Activated T-cell treated with anti-CD3 and anti-CD28 coated beads, Interleukin-2, amount 50 U/mL, for 48 hours (primary cell): ENCODE measurements at places on chromosomes 2 and 18.
A peak's percentile ranks its signal among the peaks of the same experiment; 100 is the strongest.

GRCh38 chr2:219426534-219427136, 8.0 kb upstream of the SPEG start:
- DNase-seq = no peak

DNA sequence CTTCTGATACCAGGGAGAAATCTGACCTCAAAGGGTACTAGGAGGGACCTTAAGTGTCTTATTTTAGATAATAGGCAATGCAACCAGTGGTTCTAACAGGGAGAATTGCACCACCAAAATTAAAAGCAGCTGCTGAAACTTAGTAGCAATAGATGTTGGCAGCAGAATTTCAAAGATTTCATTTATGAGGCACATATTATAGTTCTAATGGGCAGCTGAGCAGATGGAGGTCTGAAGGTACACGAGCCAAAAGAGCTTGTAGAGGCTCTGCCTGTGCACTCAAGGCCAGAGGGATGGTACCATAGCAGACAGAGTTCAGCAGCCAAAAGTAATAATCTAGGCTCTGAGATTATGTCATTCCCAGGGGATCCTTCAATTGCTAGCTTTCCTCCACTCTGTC, 87.3 kb upstream of the NCKAP5 start:
- no peak for DNase-seq

DNA sequence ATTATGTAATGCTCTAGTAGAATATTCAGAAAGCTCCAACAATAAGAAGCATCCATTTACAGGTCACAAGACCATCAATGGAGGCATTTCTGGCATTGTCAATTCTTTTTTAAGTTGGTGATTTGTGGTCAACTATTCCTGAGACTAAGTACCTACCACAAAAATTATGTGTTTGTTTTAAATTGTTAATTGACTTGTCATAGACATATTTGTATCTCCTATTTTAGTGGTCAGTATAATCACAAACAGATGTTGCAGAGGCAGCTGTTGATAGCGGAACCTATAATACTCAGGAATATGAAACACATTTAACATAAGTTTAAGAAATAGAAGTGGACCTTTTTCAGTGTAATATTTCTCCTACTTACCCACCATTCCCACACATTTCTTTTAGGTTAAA, 430.1 kb downstream of the CCDC85A start:
- DNase-seq = no peak

- no peak for DNase-seq
These were observed 221.5 kb downstream of the EPHA4 start for GRCh38 chr2:221350616-221351015.

DNA sequence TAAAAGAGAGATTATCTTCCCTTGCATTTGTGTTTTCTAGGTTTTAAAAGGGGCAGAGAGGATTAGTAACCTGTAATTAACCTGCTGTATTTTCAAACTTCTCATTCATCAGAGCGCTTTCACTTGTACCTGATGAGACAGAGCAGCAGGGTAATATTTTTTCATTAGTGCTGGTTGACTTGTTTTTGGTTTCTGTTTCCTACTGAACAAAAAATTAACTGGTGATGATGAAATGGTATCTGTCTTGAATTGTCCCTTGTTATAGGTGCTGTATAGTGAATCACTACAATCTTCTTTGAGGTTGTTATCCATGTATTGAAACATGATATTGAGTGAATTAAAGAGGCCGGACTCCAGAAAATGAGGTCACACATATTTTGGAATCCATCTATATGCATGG, 37.9 kb downstream of the CDH20 start:
- no peak for DNase-seq

DNA sequence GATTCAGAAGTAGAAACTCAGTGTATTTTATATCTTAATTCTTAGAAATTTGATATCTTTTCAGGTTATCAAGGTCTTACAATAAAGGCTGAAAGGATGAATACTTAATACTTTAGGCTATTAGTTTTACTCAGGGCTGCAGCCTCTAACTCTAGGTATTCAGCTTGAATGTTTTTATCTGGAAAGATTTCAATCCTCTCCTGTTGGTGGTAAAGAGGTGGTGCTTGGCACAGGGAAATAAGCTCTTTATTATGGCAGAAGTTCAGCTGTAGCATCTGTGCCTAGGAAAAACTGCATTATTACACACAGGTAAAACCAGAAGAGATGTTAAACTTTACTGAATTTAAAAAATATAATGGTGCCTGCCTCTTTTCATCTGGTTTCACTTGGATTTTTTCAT, 11.1 kb downstream of the ACVR2A start:
- no peak for DNase-seq

DNA sequence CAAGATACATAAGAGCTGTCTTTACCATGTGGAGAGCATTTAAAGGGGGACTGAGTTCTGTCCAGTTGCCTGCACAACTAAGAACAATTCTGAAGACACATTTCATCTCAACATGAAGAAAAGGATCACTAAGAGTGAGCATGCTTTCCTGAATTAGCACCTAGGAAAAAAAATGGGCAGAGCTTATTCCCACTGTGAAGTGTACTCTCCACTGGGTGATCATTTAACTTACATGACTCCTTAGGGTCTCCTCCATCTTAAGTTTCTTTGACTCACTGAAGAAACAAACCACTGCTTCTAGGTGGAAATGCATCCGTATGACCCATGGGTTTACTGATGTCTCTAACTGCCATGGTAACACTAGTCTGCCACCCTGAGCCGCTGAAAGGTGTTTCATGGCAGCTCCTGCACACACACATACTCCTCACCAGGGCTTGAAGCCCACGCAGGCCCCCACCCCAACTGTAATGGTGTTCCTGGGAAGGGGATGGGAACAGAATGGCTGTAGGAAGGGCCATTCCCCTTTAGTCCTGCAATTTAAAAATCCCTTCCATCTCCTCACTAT, 27.1 kb downstream of the HDLBP start:
- DNase-seq = no peak

DNA sequence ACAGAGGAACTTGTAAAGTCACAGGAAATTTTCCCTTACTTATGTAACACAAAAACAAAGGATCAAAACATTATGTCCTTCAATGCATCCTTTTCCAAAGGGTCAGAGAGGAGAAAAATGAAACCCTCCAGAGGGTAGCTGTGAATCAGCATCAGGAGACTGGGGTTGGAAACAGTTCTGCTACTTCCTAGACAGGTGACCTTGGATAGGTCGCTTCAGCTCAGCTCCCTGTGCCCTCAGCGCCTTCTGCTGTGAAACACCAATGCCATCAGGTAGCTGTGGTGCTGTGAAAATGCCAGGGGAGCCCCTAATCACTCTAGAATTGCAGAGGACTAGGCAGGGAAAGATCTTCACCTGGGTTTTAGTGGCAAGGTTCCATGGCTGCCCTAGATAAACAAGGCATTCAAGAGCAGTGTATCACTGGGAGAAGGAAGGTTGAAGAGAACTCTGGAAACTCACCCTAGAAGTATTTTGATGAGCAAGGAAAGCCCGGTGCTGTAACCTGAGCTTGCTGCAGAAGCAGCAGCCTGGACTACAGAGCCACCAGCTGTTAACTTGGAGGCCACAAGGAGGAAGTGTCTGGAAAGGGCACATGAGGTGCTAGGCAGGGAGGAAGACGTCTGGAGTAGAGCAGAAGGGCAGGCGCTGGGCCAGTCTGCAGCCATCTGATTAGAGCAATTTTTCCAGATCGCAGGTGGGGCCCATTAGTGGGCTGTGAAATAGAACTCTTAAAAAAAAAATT, 100.7 kb upstream of the MCFD2 start:
- DNase-seq = no peak

DNA sequence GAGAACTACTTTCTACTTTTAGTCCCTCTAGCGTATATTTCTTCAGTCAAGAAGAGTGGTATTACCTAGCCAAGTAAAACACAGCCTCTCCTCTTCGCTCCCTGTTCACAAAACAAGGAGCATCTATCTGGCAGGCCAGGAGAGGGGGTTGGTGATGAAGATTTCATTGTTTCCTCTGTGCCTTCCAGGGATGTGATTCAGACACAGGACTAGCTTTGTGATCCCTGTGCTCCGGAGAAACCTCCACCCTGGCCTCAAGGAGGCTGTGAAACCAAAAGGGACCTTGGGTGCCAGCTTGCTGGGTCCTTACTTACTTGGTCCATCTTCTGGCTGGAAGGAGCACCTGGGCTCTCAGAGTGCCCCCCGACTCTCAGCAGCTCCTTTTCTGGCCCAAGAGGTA, 5.7 kb downstream of the RHOB start:
- DNase-seq = no peak

- no peak for DNase-seq
These were observed 28.9 kb downstream of the EIPR1 start for GRCh38 chr2:3348767-3349166.

DNA sequence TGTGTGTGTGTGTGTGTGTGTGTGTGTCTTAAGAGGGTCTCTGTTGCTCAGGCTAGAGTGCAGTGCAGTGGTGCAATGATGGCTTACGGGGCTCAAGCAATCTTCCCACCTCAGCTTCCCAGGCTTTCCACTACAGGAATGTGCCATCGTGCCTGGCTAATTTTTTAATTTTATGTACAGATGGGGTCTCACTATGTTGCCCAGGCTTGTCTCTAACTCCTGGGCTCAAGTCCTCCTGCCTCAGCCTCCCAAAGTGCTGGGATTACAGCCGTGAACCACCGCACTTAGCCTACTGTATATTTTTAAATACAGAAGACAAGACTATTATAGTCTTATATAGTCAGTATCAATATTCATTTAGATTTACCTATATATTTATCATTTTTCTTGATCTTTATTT, 220.1 kb upstream of the STON1 start:
- no peak for DNase-seq

DNA sequence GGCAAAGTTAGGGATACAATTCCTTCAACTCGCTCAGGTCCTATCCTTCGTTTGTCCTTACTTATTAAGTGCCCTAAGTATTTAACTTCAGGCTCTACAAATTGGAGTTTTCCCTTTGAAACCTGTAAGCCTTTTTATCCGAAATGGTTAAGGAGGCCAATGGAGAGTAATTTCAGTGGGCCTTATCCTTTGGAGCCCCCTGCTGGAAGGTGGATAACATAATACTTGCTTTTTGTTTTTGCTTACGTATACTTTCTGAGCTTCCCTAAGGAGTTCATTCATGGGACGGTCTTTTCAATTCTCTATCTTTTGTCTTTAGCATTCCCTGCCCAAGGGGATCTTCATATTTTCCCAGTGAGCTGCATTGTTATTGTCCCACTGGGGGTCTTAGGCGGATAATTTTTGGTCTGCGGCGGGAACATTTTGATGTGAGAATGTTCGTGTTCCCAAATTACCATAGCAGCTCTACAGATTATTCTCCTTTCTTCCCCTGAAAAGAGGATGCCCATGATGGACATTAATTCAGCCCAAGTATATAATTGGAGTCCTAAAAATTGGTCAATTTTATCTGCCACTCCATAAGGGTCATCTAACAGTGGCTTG, 34.4 kb upstream of the TRAPPC8 start:
- peak; percentile 25 for DNase-seq

- no peak for DNase-seq
These were observed 15.1 kb upstream of the RIOK3 start for GRCh38 chr18:23438046-23438377.

DNA sequence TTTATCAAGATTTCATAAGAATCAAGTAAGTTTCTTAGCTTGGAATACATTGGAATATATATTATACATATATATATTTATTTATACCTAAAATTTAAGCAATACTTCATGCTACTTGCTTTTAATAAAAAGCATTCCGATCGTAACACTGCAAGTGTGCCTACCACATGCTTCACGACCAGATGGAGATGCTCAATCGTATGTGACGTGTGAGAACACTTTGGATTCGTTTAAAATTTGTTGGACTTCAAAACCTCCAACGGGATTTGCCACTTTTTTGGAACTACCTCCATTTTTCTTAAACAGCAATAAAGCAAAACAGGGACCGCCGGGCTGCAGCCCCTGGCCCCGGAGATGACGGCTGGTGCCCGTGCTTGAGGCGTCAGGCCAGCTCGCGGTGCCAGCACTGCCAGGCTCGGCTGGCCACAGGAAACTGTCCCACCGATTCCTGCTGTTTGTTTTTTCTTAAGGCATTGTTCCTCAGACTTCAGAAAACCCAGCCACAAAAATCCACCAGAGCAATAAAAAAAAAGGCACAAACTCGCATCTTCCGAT, 204.1 kb downstream of the TWIST2 start:
- DNase-seq = no peak

- DNase-seq = no peak
These were observed 546.4 kb upstream of the SOX11 start for GRCh38 chr2:5145801-5146200.

GRCh38 chr2:240170354-240170735, 29.9 kb upstream of the OTOS start:
- DNase-seq = no peak

DNA sequence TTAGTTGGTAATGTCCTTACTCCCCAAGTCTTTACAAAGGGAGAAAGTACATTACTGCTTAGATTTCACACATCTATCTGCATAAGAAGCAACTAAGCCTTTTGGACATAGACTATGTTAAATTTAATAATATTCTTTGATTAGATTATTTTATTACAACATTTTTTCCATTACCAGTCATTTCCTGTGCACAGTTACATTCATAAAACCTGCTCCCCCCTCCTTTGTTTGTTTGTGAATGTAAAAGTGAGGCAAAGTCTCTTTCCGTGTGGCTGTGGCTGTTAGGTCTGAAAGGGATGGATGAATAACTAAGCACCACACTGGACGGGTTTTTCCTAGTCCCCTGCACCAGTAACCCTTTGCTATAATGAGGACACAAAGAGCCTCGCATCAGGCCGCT, 9.6 kb downstream of the PTGR3 start:
- no peak for DNase-seq

- no peak for DNase-seq
These were observed 227.4 kb downstream of the DCC start for GRCh38 chr18:52567360-52567759.

DNA sequence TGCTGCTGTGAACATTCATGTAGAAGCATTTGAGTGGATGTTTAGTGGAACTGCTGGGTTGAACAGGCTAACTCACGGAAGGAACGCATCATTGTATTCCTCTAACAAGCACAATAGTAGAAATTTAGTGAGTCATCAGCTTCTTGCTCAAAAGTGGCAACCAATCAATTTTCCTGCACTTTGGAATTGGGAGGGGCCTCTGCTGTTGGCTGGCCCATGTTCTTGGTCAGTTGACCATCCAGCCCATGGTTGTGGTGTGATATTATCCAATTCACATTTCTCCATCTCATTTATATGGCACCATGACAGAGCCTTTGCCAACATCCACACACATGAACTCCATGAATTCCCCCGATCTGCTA, 95.0 kb downstream of the TNFRSF11A start:
- DNase-seq = peak; percentile 51

DNA sequence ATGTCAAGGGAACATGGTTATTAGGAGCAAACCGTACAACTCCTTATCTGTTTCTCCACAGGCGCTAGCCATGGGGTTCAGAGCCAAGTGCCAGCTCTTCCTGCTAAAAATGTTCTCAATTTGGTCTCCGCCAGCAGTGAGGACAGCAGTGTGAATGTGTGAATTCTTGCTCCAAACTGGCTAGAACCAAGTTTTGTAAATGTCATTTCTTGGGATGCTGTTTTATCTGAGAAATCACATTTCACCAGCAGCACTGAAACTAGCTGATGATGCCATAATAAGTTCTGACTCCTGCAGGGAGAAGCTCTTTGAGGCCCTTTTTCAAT, 140.6 kb upstream of the LGALSL start:
- no peak for DNase-seq

GRCh38 chr2:43027097-43027873, 199.1 kb downstream of the ZFP36L2 start:
- DNase-seq = no peak

GRCh38 chr2:77566582-77566981, 44.4 kb upstream of the LRRTM4 start:
- DNase-seq = no peak
